ENCODE measurements at places on chromosomes 3 and 15. TPM values are rescaled to one million over a fixed set of nuclear protein-coding genes. Genes with fewer than 3 reads are reported as not detected.

DNA sequence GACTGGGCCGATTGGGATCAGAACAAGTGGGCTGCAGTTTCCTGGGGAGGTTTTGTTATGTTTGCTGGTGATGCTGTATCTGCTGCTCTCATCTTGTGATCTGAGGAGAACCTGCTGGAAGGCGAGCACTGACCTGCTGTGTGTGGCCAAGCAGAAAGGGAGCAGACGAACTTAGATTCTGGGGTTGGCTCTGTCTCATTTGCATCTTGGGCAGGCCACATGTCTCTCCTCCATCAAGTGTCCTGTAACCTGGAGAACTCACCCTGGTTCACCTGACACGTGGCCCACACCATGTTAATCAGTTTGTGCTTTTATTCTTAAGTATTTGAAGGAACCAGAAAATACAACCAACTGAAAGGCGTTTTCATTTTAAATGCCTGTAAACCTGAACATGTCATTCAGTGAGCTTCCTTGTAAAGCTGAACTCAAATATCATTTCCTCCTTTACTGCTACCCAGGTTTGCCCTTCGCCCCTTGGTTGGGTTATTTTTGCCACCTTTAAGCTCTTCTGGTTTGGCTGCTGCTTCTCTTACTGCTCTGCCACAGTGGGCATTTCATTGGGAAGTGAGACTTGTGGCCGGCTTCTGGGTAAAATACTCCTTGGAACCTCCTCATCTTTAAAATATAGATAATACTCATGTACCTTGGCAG lies 33.5 kb upstream of the TRAK1 start:
- DNase-seq = peak; percentile 78

GRCh38 chr3:4350789-4351163 lies 47.6 kb downstream of the SETMAR start:
- peak; percentile 53 for DNase-seq

C3orf62 gene
- 6.2 TPM for total RNA-seq

DNA sequence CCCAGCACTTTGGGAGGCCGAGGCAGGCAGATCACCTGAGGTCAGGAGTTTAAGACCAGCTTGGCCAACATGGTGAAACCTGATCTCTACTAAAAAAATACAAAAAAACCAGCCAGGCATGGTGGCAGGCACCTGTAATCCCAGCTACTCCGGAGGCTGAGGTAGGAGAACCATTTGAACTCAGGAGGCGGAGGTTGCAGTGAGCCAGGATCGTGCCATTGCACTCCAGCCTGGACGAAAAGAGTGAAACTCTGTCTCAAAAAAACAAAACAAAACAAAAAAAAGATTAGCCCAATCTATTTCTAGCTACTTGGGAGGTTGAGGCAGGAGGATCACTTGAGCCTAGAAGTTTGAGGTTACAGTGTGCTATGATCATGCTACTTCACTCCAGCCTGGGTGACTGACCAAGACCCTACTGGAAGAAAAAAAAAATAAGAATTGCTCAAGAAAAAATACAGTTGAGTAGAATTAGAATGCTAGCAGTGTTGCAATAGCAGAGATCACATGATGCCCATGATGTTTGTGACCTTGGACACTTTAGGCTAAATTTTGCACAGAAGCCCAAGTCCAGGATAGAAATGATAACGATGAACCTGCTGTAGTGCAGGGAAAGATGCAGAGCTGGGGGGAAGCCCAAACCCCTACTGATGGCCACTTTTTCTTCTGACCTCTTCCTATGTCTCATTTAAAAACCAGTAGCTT lies 162.2 kb downstream of the LPP start:
- no peak for DNase-seq

IL20RB gene
- total RNA-seq = 1.6 TPM

DNA sequence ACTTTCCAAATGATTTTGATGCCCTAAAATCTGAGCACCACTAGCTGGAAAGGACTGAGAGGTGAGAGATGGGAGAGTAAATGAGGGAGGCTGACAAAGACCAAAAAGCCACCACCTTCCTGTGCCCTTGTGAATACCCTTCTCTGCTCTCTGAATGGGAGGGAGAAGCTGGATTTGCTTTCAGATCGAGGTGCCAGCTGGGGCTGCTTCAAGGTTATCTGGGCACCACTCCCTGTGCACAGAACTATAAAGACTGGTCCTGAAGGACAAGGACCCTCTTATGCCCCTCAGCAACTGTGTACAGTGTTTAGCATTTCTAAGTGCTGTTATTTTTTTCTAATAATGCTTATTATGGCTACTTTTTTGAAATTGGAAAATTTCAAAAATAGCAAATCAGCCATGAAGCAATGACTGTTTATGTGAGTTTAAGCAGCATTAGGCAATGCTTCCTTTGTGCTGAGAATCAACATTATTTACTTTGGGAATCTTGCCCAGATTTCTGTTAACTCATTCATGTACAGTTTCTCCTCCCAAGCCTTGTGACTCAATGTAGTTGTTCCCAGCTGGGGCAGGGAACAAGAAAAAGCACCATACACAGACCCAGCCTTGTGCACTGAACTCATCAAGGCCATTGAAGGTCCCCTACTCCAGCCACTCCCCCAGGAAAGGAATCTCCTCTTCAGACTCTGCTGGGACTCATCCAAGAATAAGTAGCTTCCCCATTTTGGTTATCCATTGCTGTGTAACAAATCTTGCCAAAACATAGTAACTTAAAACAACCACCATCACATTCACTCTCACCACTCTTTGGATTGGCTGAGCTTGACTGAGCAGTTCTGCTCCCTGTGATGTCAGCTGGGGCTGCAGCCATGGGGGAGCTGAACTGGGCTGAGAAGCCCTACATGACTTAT lies 37.3 kb upstream of the CDV3 start:
- DNase-seq = peak; percentile 52

- no peak for DNase-seq
Measured at GRCh38 chr15:70375586-70375985, 277.9 kb upstream of the TLE3 start.

CSPG5 gene
- total RNA-seq = 0.54 TPM

OR5K2 gene
- not detected for total RNA-seq

DNA sequence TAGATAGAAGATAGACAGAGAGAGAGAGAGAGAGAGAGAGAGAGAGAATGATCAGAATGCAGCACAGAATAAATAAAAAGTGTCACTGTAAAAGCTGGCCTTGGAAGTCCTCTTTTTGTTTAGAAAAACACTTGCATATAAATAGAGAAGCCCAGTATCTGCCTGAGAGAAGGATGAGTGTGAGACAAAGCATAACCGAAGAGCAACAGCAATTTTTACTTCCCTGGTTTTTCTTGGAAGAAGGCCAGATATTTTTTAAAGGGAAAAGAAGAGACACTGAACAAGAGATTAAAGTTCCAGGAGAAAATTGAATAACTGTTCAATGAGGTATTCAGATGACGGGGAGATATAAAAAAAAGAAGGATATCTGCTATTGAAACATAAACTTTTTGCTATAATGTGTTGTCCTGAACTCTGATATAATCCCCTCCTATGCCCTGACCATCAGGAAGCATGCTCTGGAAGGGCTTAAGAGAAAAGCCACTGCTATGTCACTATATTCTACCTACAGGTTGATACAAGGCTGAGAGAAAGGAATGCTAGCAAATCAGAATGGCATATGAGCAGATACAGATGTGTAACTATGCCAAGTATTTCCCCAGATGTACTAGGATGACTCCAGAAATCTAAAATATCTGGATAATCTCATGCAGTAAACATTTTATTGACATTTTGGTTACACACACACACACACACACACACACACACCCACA lies 358.9 kb downstream of the RBMS3 start:
- no peak for DNase-seq

FRMD4B gene
- 139 TPM for total RNA-seq

- no peak for DNase-seq
Measured at GRCh38 chr3:30576946-30577345, 29.5 kb upstream of the TGFBR2 start.

CLSTN2 gene
- 13.1 TPM for total RNA-seq

UBAP1L gene
- 12.6 TPM for total RNA-seq

DNA sequence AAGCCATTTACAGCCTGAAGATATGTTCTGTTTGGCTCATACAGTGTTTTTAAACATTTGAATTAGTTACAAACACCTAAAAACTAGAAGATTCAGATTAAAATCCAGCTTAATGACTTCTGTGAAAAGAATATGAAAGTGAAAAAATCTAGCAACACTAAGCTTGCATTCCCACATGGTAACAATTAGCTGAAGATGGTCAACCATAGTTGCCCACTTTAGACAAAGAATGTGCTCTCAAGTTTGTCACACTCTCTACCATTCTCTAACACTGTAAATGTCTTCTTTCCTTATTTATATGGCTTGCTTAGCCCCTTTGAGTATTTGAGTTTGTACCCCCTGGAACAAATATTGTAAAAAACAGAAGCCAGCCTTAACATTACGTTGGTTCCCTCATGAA lies 32.7 kb downstream of the HDGFL3 start:
- DNase-seq = no peak

HIGD2B gene
- not detected for total RNA-seq

MTHFS gene
- 29.5 TPM for total RNA-seq

- no peak for DNase-seq
Measured at GRCh38 chr3:114418724-114419543, 125.1 kb downstream of the TIGIT start.

MED12L gene
- total RNA-seq = 1.6 TPM

DNA sequence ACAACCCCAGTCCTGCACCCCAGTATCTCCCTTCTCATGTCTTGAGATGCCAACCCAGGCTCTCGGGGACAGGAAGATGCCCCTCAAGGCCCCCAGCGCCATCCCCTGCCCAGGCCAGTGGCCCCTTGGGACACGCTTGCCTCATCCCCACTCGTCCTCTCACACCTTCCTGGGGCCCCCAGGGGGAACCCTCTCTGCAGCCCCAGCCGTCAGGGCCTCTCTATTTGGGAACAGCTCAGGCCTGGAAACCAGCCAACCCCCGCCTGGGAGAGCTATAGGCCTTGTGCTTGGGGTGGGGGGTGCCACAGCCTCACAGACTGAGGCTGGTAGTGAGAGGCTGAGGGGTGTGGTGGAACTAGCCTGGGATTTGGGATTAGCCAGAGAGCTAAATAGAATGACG lies 7.8 kb downstream of the LINGO1 start:
- no peak for DNase-seq

GRCh38 chr15:28080386-28080785 lies 18.7 kb downstream of the OCA2 start:
- DNase-seq = no peak

RBPMS2 gene
- 3.5 TPM for total RNA-seq

SH3BP5 gene
- total RNA-seq = 90.4 TPM

DNA sequence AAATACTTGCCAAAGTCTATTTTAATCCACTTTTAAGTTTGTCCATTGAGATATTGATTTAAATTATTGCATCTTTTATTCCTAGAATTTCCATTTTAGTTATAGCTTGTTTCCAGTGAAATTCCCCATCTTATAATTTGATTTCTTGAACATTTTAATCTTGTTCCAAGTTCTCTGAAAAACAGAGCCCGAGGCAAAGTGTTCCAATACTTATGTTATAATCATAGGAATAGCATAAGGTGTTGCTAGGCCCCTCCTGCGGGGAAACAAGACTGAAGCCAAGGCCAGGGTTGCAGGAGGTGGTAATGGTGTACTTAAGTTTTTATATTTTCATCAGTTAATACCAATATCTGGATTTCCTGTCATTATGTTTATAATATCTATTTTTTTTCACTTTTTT lies 226.6 kb downstream of the ADAMTSL3 start:
- no peak for DNase-seq

- no peak for DNase-seq
Measured at GRCh38 chr15:28981351-28981720, 95.6 kb downstream of the APBA2 start.

DNA sequence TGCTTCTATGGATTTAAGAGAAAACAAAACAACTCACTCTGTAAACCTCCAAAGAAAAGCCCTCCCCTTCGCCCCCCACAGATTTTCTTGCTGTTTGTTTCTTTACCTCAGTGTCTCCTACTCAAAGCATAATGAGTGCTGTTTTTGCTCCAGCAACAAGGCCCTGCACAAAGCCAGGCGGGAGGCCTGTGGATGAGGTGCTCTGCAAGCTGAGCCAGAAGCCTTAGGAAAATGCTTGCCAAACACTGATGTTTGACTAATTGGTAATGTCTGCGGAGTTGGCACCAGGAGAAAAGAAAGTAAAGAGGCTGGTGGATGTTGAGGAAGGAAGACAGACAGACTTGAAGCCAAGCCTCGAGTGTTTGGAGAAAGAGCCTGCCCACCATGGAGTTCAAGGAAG lies 99.7 kb downstream of the RARB start:
- no peak for DNase-seq

CFAP92 gene
- 0.59 TPM for total RNA-seq

SCN11A gene
- total RNA-seq = 0.13 TPM

DNA sequence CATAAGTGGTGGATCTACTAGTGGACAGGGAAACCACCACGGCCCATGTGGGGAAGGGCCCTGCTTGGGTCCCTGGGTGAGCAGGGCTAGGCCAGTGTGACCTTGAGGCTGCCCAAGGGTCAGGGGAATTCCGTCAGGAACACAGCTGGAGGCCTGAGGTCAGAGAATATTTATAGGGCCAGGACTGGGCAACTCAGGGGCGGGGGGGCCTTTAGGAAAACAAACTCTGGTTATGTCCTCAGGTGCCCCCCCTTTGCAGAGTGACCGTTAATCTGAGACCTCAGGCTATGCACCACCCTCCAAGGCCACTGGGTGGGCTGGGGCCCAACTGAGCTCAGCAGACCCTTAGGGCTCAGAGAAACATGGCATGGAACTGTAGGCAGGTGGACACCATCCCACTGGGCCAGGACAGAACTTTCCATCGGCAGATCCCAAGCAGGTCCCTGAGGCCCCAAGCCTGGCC lies 2.5 kb downstream of the TWF2 start:
- DNase-seq = no peak

ESYT3 gene
- 82.8 TPM for total RNA-seq

RETNLB gene
- total RNA-seq = not detected
